Left renal cortex interstitium (tissue), 4 donors: ENCODE measurements at places on chromosomes 4 and X. TPM values are rescaled to one million over a fixed set of nuclear protein-coding genes. Genes with fewer than 3 reads are reported as not detected.

DNA sequence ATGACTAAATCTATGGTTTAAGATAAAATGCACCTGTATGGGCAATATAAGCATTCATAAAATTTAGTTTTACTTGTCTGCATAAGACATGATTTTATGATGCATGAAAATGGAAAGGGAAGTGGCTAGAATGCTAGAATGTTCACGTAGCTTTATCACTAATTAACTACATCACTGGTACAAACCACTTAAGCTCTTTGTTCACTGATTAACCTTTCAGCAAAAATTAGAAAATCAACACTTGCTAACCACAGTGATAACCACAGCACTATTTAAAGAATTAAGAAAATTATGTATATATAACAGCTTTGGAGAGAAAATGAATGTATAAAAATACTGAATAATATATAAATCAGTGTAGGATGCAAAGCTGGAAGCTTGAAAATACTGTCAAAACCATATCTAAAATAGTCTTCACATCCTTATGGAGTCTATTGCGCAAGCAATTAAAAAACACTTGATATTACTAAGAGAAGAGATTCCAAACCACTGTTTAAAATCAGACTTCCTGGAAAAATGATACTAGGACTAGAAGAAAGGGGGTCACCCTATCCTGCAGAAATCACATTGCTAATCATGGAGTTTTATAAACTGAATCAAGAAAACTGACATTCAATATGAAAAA, 51.9 kb downstream of the EFHC2 start:
- DNase-seq = no peak

Gene KLF8
- 5.3 TPM for polyA plus RNA-seq

GRCh38 chr4:39279416-39279815, 86.7 kb downstream of the RFC1 start:
- DNase-seq = no peak

Gene MUC7
- 0.17 TPM for polyA plus RNA-seq

- DNase-seq = no peak
Measured at GRCh38 chrX:109695637-109696036, 37.4 kb downstream of the ACSL4 start.

DNA sequence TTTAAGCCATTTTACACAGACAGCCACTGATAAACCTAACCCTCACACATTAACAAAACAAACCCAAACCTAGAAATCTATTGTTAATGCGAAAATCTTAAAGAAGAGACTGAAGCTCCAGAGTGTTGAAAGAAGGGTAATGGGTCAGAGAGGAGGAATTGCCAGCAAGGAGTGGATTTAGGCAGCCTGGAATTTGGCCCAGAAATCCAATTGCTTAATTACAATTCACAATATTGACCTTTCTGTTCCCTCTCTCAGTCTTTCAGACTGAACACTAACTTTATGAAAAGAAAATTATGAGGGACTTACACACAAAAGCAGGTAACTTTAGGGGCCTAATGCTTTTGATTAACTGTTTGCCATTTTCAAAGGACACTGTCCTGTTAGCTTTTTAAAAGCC, 185.2 kb upstream of the GPC4 start:
- no peak for DNase-seq

- no peak for DNase-seq
Measured at GRCh38 chr4:147370473-147370872, 110.4 kb upstream of the EDNRA start.

Gene ARHGAP36
- polyA plus RNA-seq = not detected
